Kidney (tissue), 22 donors: ENCODE measurements at places on chromosomes 4 and X. TPM values are rescaled to one million over a fixed set of nuclear protein-coding genes. Genes with fewer than 3 reads are reported as not detected.
A peak's percentile ranks its signal among the peaks of the same experiment; 100 is the strongest.

GRCh38 chrX:129768586-129769466, 10.9 kb upstream of the SASH3 start:
- no peaks in the 10 kb centered on the region for H3K27me3 ChIP-seq
- no peak overlapping the region for H3K27ac ChIP-seq
- DNase-seq, result no peak
- H3K36me3 ChIP-seq, result no peaks in the 10 kb centered on the region

The SPACA5 gene
- total RNA-seq, result not detected

DNA sequence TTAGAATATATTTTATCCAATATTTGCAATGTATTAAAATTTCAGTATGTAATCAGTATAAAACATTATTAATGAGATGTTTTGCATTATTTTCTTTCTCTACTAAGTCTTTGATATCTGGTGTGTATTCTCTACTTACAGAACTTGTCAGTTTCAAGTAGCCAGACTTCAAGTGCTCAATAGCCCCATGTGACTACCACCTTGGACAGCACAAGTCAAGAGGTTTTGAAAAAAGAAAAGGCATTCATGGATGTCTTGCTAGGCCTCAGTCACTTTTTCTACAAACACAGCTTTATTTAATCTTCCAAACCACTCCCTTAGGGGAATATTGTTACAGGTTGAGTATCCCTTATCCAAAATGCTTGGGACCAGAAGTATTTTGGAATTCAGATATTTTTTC, 189.4 kb downstream of the QDPR start:
- no peak for DNase-seq
- no peaks in the 10 kb centered on the region for H3K27me3 ChIP-seq
- H3K36me3 ChIP-seq, result no peaks in the 10 kb centered on the region
- no peak overlapping the region for H3K4me3 ChIP-seq
- no peak overlapping the region for H3K27ac ChIP-seq

The SLC4A4 gene
- total RNA-seq, result 37.1 TPM

GRCh38 chr4:121358473-121358872, 22.3 kb downstream of the QRFPR start:
- no peak for DNase-seq
- H3K4me1 ChIP-seq, result no peaks in the 10 kb centered on the region
- H3K36me3 ChIP-seq, result no peaks in the 10 kb centered on the region

DNA sequence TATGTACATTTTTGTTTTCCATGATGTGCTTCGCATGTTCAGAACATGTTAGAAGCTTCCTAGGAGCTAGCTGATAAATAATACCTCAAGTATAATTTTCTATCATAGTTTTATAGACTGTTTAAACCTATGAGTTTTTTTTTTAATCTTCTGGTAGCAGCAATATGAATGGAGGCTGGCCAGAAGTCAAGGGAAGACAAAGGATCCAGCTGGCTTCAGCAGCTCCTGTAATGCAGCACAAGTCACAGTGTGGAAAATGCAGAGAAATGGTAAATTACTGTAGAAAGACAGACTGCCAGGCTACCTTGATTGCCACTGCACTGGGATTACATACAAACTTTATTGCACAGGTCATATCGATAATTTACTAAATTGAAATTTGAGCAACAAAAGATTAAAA, 537.9 kb downstream of the IQCM start:
- no peaks in the 10 kb centered on the region for H3K27me3 ChIP-seq
- H3K36me3 ChIP-seq, result no peaks in the 10 kb centered on the region
- H3K27ac ChIP-seq, result no peak overlapping the region
- H3K4me1 ChIP-seq, result no peaks in the 10 kb centered on the region
- DNase-seq, result no peak
- no peak overlapping the region for H3K4me3 ChIP-seq

- no peaks in the 10 kb centered on the region for H3K36me3 ChIP-seq
- no peaks in the 10 kb centered on the region for H3K27me3 ChIP-seq
Observed at GRCh38 chr4:77538574-77539157, 67.0 kb upstream of the CXCL13 start.

DNA sequence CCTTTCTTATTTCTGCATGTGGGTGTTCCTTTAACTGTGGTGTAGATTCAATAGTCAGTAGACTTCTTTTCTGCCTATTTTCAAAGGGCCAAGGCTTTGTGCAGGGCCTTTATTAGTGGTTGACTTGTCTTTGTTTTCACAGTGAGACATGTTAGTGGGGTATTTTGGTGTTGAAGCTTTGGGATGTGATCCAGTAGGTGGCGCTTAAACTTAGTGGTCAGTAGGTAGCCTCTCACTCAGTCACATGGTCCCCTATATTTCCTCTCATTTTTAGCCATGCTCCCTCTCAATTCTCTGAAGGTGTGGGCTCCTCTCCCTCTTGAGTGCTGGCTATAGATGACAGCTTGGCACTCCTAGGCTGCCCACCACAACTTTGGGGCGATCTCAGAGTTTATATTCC, 23.4 kb upstream of the SLC10A7 start:
- H3K4me3 ChIP-seq, result no peak overlapping the region
- no peak overlapping the region for H3K27ac ChIP-seq
- no peak for DNase-seq
- no peaks in the 10 kb centered on the region for H3K36me3 ChIP-seq
- H3K4me1 ChIP-seq, result no peaks in the 10 kb centered on the region

DNA sequence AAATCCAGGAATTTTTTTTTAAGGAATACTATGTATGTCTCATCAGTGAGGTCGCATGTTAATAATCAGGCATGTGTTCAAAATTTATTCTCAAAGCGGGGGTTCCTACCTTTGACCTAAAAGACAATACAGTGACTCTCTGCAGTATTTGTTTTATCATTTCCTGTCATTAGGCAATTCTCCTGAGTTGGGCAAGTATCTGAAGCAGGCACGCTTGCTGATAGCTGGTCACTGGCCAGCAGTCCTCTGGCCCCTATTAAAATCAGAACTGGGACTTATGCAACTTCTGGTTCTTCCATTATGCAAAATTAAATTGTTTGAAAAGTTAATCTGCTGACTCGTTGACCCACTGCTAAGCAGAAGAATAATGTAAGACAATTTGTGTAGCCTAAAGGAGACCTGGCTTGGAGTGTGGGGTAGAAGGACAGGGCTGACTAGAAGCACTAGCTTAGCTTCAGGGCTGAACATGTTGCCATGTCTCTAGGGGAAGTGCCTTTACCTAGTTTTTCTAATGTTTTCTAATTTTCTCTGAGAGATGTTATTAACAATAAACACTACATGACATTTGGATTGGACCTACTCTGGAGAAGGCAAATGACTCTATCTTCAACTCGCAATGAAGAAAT, 36.0 kb upstream of the GABRA2 start:
- no peaks in the 10 kb centered on the region for H3K4me1 ChIP-seq
- no peaks in the 10 kb centered on the region for H3K36me3 ChIP-seq
- DNase-seq, result no peak
- no peaks in the 10 kb centered on the region for H3K27me3 ChIP-seq

DNA sequence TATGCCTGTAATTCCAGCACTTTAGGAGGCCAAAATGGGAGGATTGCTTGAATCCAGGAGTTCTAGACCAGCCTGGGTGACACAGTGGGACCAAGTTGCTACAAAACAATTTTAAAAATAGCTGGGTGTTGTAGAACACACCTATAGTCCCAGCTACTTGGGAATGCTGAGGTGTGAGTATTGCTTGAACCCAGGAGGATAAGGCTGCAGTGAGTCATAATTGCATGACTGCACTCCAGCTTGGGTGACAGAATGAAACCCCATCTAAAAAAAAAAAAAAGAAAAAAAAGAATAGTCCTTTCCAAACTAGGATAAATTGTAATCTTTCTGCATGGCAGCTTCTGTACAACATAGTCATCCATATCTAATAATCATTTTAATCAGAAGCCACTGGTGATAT, 270.1 kb upstream of the INTU start:
- H3K27me3 ChIP-seq, result no peaks in the 10 kb centered on the region
- H3K27ac ChIP-seq, result no peak overlapping the region
- no peak overlapping the region for H3K4me3 ChIP-seq
- no peak for DNase-seq

DNA sequence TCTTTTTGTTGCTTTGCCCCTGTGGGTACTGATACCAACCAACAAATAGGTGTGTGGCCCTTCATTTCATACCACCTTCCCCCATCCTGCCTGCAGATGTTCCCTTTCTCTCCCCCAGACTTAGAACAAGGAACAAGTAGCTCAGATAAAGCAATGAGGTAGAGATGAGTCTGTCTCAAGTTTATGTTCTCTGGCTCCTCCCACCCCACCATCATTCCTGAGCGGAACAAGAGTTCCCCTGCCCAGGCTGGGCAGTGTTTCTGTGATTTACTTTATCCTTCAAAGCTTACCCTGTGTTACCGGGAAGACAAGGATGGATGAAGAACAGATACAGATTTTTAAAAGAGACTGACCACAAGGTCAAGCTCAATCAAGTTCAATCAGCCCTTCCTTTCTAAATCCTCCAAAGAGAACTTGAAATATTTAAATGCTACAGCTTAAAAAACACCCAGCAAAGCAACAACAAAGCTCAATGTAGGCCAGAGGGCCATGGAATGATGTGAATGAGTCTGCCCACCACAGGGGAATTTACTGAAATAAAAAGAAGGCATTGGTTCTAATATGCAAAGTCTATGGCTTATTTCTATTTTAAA, 80.1 kb upstream of the UCP1 start:
- no peaks in the 10 kb centered on the region for H3K36me3 ChIP-seq
- no peak overlapping the region for H3K4me3 ChIP-seq
- H3K4me1 ChIP-seq, result no peaks in the 10 kb centered on the region
- H3K27ac ChIP-seq, result no peak overlapping the region
- no peak for DNase-seq

DNA sequence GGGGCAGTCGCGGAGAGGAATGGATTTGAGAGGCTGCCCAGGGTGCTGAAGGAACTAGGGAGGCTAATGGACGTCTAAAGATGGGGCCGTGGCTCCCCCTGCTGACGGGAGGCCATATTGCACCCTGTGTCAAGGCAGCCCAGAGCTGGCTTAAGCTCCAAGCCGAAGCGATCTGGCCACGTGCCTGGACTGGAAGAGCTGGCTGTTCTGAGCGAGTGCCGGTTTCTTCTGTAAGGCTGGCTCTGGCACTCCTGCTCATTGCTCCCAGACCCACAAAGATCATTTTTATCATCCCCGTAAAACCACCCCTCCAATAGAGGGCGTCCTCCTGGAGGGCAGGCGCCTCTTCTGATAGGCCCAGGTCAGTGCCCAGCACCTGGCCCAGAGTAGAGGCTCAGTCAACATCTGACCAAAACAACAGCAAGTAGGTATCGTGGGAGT, 5.6 kb downstream of the PNCK start:
- H3K4me3 ChIP-seq, result no peak overlapping the region
- no peak overlapping the region for H3K27ac ChIP-seq
- DNase-seq, result peak; percentile 91
- no peaks in the 10 kb centered on the region for H3K27me3 ChIP-seq
- no peaks in the 10 kb centered on the region for H3K36me3 ChIP-seq

- H3K27ac ChIP-seq, result no peak overlapping the region
- H3K4me1 ChIP-seq, result no peaks in the 10 kb centered on the region
- DNase-seq, result no peak
- H3K36me3 ChIP-seq, result no peaks in the 10 kb centered on the region
- no peak overlapping the region for H3K4me3 ChIP-seq
Observed at GRCh38 chrX:9703406-9703805, 62.2 kb downstream of the GPR143 start.
